ENCODE measurements at places on chromosomes 3 and 15.

DNA sequence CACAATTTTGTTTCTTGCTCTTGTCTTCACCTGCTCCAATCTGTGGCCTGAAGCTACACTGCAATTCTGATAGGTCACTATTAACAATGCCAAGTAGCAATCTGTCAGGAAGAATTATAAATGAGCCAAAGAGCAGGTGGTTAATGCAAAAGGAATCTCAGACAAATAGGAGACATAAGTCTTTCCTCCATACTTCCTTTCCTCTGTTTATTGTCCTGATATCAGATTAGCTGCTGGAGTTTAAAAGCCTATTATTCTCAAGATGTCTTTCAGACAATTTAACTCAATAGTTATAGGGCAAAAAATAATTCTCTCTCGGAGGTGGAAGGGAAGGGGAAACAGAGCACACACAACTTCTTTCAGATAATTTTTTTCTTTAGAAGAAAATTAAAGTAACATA, 491.6 kb downstream of the MFSD1 start:
- DNase-seq, result no peak

GRCh38 chr3:114741066-114741465, 406.0 kb downstream of the ZBTB20 start:
- no peak for DNase-seq

GRCh38 chr15:63236272-63236671, 41.1 kb upstream of the APH1B start:
- no peak for DNase-seq

GRCh38 chr3:308597-309321, 112.2 kb downstream of the CHL1 start:
- DNase-seq, result no peak

- no peak for DNase-seq
These were observed 2.2 kb downstream of the MED12L start for GRCh38 chr3:151087648-151088047.

DNA sequence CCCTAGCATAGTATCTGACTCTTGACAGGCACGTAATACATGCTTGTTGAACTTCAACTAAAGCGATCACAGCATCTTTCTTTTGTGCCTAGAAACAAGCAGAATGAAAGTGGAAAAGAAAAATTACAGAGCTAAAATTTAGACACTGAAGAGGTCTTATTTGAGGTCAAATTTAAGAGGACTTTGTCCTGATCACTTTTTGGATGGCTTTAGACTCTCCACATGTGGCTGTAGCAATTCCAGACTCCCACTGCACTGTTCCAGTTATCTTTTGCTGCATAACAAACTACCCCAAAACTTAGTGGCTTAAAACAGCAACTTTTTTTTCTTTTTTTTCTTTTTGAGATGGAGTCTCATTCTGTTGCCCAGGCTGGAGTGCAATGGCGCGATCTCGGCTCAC, 23.5 kb downstream of the DPH3 start:
- no peak for DNase-seq

DNA sequence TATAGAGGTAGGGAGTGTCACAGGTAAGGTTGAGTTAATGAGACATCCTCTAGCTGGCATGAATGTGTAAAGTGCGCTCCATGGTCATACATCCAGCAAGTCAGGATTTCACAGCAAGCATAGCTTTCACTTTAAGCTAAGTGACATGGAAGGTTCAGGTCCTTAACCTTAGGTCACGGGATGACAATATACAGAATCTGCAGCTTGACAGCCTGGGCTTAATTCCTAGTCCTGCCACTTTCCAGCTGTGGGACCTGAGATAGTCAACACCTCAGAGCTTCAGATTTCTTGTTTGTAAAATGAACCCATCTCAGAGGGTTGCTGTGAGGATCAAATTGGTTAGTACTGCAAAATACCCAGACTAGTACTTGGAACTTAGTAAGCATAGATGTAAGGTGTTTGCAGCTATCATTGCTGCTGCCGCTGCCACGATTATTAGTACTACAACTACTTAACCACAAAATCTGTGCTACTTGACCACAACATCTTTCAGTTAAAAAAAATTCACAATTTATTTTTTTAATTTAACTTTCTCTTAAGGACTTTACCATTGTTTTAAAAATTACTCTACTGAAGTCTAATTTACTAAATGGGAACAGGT, 890.1 kb upstream of the CFAP20DC start:
- no peak for DNase-seq

GRCh38 chr15:64191971-64192830, 29.4 kb upstream of the PPIB start:
- no peak for DNase-seq

DNA sequence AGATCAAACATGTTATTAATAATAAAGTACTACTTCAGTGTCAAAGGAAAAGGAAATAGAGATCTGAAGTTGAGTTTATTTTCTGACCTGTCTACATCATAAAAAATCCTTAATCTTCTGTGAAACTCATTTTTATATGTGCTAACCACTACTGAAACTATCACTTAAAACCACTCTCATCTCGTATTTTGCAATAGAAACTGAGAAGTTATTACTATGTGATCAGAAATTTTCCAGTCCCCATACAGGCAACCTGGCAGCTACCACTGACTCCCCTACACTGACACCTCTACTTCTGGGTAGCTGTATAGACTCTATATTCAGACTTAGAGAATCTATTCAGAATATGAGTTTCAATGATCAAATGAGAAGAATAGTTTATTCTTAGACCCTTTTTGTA, 8.3 kb downstream of the HDGFL3 start:
- no peak for DNase-seq

GRCh38 chr15:53588773-53589172, 170.7 kb downstream of the WDR72 start:
- no peak for DNase-seq

DNA sequence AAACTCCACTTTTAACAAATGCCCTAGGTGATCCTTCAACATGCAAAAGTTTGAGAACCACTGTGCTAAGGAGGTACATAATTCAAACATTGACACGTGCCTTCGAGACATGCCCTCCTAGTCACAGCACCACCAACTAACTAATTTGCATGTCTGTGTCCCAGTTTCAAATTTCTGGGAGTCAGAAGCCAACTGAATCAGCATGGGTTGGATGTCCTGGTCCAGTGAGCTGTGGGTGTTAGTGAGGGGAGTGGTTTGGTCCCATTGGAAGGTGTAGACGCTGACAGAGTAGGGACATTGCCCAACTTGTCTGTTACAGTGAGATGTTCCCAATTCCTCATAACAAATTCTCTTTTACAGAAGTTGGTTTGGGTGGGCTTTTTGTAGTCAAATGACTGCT, 67.3 kb upstream of the ADPGK start:
- no peak for DNase-seq

DNA sequence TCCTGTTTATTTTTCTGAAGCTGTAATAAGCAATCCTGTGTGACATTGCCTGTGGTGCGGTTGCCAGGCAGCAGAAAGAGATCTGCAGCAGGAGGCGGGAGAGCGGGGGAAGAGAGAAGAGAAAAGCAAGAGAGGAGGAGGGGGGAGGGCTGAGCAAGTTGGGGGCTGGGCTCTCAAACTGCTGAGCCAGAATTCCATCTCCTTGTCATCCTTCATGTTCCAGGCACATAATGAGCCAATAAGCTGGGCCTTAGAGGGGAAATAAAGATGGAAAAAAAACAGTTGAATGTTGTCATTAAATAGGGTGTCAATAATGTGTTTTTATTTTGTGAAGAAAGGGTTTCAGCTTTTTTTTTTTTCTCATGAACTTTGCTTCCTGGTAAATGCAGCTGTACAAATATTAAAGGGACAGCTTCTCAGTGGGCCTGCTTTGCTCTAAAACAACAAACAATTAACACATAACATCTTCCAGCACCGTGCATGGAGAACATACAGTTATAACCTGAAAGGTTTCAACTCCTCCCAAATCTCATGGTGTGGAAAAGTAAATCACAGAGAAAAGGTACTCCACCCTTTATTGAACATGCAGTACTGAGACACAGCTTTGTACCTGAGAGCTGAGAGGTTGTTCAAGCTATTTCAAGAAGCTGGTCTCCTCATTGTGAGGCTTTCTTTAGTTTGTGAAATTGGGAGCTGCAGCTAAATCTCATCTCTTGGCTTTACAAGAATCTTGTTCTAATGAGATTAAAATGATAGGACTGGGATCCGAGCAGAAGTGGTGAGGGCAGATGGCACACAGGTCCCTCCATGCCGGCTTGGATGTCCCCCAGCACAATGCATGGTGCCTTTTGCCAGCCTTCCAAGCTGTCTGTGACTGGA, 451.1 kb upstream of the KCNMB2 start:
- no peak for DNase-seq

DNA sequence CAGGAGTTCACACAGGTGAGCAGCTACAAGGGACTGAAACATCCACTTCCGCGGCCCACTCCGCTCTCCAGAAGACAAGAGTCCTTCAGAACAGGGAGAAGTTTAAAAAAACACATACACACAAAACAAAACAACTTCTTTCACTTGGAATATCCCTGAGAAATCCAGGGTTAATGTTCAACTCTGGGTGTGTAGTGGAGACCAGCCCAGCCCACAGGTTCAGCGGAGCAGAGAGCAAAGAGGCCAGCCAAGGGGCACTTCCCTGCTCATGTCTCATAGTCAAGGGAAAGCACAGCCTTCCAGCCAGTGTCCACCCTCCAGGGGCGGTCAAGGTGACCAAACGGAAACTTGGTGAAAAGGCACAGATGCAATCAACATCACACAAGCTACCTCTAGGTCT, 41.6 kb downstream of the WNT5A start:
- DNase-seq, result no peak

GRCh38 chr15:71252044-71252739, 136.9 kb downstream of the THSD4 start:
- DNase-seq, result no peak

DNA sequence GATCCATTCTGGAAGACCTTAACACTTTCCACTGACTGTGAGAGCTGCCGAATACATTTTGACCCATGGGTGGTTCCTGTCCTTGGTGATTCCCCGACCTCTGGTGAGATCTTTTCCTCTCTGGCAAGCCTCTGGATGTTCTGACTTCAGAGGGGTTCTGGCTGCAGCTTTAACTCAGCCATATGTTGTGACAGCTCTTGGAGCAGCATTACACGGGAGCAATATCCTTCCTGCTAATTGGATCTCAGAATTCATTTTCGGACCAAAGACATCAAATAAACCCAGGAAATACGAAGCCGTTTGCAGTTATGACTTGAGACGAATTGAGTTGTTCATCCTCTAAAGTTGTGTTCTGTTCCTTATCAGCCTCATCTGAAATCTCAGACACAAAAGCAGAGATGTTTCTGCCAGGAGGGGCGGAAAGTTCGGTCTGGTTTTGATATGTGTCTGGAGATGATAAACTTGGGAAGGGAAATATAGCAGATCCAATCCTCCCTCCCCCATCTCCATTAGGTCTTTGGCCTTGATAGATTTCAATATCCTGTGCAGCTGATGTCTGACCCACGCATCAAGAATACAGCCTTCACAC, 10.0 kb downstream of the TMEM158 start:
- no peak for DNase-seq

GRCh38 chr3:195097331-195098255, 173.4 kb downstream of the XXYLT1 start:
- no peak for DNase-seq

GRCh38 chr3:87370007-87370406, 93.6 kb upstream of the POU1F1 start:
- DNase-seq, result no peak

- DNase-seq, result peak; percentile 41
These were observed 23.7 kb upstream of the RNU6-1 start for GRCh38 chr15:67863442-67863987.

GRCh38 chr3:54914180-54914579, 13.7 kb downstream of the LRTM1 start:
- DNase-seq, result no peak

DNA sequence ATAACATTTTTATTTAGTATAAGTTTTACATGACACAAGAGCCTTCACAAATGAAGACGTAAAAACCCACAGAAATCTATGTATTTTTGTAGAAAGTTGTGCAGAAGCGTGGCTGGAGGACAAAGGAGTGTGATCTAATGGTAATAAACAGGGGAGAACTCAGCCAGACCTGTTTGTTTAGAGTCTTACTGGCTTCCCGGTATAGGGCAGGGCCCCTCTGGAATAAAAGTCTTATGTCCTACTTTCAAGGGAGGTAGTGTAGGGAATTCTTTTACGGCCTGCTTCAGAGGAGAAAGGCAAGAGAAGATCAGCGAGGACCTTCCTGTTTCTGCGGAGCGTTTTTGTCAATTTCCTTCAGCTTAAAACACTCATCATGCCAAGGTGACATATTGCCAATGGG, 103.6 kb downstream of the TGFBR2 start:
- no peak for DNase-seq

- DNase-seq, result no peak
These were observed 8.9 kb upstream of the ADAMTS17 start for GRCh38 chr15:100350434-100351226.

GRCh38 chr3:187146389-187146788, 7.1 kb upstream of the RPL39L start:
- DNase-seq, result no peak

GRCh38 chr15:52546031-52546751, 17.5 kb upstream of the MYO5A start:
- DNase-seq, result no peak

GRCh38 chr3:11434017-11434526, 161.9 kb downstream of the ATG7 start:
- DNase-seq, result no peak

DNA sequence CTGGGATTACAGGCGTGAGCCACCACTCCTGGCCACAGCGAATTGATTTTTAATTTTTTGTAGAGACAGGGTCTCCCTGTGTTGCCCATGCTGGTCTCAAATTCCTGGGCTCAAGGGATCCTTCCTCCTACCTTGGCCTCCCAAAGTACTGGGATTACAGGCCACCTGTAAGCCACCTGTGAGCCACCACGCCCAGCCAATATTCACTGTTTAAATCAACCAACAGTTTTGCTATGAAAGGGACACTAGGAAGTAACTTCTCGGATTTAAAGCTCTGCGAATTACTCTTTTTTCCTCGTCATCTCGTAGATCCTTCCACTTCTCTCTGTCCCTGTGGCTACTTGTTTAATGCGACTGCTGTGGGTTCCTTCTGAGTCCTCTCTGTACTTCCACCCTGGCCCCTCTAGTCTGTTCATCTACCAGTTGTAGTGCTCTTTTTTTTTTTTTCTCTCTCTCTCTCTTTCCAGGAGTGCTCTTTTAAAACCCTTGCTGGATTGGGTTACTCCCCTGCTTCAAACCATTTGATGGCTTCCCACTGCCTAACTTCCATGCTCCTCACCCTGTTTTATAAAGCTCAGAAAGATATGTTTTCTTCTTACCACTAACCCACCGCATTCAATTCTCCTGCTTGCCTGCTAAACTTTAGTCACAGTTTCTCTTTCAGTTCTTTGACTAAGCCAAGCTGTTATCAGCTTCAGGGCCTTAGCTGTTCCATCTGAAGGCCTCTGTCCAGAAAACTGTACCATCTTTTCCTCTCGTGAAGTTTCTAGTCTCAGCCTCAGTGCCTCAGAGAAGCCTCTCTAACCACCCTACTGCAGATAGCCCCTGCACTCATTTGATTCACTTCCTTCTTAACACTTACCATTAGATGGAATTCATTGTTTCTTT, 12.4 kb downstream of the RTF1 start:
- DNase-seq, result no peak

GRCh38 chr3:48423241-48423882, 6.5 kb downstream of the PLXNB1 start:
- DNase-seq, result no peak
